ENCODE measurements at places on chromosomes 7 and 10.

DNA sequence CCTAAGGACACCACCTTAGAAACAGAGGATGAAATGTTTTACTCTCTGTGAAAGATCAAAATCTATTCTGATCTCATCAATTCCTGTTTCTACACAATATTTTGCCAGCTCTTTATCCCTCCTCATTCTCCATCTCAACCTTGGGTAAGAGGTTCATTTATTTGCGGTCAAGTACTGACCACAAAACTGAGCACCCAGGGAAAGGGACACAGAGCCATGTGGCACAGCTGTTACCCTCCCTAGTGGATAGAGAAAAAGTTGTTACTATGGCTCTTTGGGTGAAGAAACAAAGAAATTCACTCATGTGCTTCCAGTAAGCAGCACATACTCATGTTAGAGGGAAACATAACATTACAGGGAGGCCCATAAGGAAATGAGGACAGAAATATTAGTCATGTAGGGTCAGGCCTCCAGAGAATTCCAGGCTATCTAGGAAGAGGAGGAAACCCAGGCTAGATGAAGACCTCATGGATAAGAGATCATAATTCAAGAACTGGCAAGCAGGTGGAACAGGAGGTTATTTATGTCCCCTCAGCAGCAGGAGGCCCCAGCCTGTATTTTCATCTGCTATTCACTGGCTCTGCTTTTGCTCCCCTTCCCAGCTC lies 114.5 kb downstream of the ATE1 start:
- DNase-seq, result no peak

GRCh38 chr10:515674-516073 lies 173.8 kb downstream of the DIP2C start:
- DNase-seq, result no peak

GRCh38 chr10:707456-707855 lies 18.0 kb upstream of the DIP2C start:
- no peak for DNase-seq

DNA sequence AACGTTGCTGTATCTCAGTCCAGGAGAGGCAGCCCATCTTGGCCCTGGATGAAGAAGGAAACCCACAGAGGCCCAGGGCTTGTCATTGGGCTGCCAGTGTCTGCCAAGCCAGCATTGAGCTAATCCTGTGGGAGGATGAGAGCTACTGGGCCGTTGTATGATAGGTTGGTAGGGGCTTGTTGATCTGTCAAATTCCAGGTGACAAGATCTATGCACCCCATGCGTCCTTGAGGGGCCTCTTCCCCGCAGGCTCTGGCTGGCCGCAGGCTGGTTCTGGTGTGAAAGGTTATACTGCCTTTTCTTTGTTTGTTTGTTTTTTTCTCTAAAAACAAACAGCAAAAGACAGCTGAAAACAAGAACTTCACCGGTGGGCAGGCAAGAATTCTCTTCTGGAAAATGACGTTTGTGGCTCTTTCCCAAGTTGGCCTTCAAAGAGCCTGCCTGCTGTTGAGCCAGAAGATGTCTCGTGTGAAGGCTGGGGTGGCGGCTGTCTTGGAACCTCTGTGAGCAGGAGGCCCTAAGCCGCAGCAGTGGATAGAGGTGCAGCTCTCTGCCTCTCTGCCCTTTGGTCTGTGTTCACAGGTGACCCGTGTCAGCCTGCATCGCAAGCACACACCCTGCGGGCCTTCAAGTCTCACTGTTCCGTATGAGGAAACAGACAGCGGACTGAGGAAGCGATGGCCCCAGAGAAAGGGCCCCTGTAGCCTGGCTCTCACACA lies 23.3 kb downstream of the CYP17A1 start:
- no peak for DNase-seq
